ENCODE measurements at places on chromosomes 2 and 18.
A peak's percentile ranks its signal among the peaks of the same experiment; 100 is the strongest.

DNA sequence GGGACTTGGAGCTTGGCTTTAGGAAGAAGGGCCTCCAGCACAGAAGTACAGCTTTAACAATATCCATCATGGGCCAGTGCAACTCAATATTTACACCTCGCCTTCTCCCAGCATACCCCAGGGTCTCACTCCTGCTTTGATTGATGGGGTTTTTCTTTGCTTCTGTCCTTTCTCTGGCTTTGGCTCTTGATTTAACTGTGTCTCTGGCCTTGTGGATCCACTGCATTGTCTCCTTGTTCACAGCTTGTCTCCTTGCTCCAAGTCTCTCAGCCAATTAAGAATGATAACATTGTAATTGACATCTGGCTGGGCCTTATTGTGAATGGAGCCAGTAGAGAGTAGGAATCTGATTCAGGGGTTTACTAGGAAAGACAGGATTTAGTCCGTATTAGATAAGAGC is 1019.5 kb downstream of the TMEM182 start:
- no peak for DNase-seq

DNA sequence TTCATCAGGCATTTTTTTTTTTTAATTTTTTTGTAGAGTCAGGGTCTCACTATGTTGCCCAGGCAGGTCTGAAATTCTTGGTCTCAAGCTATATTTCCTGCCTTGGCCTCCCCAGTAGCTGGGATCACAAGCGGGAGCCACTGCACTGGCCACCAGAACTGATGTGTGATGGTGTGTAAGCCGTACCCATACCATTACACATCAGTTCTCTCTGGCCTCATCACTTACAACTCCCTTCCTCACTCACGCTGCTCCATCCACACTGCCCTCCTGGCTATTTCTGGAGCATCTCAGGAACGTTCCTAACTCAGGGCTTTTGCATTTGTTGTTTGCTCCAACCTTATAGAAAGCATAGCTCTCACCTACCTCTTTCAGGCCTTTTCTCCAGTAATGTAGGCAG is 834.5 kb upstream of the ID2 start:
- no peak for DNase-seq

DNA sequence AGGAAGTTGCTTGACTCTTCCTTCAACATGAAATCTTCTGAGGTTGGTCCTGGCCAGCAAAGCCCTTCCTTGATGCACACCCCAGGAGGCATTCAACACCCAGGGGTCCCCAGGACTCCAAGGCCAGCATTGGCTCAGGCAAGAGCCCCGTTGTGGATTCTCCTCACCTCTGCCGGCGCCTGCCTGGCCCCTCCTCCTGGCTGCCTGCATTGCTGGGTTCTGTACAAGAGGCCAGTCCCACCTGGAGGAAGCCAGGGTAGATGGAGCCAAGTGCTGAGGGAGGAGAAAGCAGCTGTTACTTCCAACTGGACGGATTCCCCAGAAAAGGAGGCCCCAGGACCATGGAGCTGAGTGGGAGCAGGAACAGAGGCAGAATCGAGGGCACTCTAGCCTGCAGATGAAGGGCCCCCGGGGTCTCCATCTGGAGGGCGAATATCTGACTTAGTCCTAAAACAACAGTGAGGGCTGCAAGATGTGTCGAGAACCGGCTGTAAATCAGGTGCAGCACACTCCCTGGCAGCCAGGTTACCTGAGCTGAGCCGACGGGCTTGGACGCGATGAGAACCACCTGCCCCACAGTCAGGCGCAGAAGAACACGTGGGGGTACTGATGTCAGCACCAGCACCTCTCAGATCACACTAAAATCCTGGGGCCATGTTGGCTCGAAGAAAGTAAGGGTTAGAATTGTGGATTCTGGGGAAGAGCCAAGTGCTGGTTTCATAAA is 399.6 kb upstream of the SALL3 start:
- DNase-seq = no peak

GRCh38 chr2:200964498-200964897 is 1.0 kb upstream of the ORC2 start:
- DNase-seq = no peak

- no peak for DNase-seq
Measured at GRCh38 chr18:62739911-62740310, 24.6 kb downstream of the PHLPP1 start.

DNA sequence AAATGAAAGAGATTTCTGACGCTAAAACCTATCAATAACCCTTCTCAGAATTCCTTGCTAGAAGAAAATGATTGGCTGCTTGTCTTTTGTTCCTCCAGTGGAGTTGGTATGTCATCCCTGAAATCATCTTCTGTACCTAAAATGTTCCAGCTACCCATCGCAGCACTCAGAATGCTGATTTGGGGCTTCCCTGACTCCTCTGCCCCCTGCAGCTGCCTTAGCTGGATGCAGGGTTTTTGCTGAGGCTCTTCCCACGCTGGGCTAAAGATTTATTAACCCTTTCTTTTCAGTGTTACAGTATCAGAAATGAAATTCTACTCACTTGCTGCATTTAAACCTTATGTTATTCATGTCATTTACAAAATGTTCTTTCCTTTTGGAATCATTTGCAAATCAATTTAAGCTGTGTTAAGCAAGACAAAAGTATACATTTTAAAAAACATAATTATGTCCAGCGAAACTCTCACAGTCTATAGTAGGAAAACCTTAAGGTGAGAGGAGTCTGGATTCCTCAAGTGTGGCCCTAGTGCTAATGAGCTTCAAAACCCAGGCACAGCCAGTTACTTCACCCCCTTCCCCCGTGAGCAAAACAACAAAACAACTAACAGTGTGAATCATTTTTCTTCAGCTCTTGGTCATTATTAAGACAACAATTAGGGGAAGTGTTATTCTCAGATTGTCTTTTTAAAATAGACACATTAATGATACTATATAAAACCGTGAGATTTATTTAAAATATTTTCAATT is 32.8 kb downstream of the PKP4 start:
- DNase-seq = no peak

DNA sequence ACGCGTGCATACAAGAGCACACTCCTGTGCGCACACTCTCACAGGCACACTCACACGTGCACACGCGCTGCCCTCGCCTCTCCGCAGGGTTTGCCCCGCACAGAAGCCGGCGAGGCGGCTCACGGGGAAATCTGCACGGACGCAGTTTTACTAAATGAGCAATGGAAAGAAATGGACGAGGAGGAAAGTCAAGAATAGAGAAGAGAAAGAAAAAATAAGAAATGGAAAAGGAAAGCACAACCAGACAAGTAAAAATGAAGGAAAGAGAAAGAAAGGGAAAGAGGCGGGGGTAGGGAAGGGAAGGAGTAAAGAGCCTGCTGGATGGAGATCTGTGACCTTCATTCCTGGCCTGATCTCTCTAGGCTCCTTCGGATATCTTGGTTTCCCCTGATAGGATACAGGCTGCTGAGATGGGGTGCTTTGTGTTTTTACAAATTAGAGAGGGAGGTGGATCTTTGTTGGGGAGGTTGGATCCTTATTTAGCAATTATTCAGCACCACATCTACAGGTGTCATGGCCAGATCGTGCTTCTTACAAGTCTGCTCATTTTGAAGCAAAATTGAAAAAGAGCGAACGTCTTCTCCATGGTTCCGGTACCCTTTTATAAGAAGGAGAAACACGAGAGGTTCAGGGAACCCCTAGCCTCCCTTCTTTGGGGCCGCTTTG is 693 bp upstream of the LRP2 start:
- DNase-seq = no peak

- DNase-seq = peak; percentile 48
Measured at GRCh38 chr2:28393114-28393836, 617 bp downstream of the FOSL2 start.

DNA sequence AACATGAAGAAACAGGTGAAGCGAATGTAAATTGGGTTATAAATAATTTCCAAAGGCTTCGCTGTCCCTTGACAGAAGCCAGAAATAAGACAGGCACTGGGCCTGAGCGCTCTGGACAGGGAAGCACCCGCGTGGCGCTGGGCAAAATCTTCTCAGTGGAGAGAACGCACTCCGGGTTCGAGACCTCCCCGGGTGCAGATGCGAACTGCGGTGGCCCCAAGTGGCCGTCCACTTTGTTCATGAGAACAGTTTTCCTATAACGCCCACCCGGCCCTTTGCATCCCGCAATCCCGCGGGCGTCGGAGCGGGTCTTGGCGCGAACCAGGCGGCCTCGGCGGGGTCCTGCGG is 651 bp upstream of the DPYSL5 start:
- DNase-seq = no peak

DNA sequence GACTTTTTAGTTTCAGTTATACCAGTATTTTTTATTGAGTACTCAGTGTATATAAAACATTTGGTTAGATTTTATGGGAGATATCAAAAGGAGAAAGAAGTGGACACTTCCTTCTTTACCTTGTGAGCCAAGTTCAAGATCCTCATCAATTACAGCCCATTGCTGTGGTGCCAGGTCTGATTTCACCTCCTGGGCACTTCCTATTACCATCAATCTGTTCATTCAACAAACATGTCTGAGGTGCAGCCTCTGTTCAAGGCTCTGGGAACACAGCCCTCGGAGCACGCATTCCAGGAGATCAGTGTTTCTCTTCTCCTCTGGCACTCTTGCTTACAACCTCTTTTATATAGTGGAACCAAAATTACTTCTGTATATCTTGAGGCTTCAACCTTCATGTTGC is 171.4 kb upstream of the ALPP start:
- DNase-seq = no peak

- no peak for DNase-seq
Measured at GRCh38 chr2:46252891-46253659, 44.1 kb upstream of the EPAS1 start.

- DNase-seq = no peak
Measured at GRCh38 chr2:161136696-161137324, 23.4 kb upstream of the TANK start.

GRCh38 chr2:180872255-180872654 is 108.2 kb upstream of the UBE2E3 start:
- DNase-seq = no peak

GRCh38 chr2:239257511-239257937 is 143.3 kb downstream of the HDAC4 start:
- no peak for DNase-seq

DNA sequence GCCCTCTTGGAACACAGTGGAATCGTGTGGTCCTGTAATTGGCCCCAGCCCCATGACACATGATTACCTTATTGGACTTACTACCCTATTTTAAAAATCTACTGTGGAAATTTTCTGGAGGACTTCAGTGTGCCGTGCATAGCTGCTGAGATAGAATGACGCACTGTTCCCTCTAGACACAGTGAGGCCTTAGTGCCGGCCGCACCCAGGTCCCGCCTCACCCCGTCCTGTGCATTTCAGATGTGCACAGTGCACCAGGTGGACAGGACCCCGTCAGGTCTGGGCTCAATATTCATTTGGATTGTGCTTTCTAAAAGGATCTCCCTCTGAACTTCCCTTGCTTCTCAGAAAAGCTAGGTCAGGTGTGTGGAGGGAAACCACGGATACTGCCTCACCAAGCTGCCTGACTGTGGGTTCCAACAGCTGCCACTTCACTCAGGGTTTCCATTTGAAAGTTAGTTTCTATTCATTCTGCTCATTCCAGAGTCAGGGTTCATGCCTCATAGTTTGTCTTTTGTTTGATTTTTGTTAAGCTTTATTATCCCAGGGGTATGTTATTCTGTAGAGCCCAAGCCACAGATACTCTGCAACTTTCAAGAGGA is 155.8 kb downstream of the PTGR3 start:
- DNase-seq = no peak

DNA sequence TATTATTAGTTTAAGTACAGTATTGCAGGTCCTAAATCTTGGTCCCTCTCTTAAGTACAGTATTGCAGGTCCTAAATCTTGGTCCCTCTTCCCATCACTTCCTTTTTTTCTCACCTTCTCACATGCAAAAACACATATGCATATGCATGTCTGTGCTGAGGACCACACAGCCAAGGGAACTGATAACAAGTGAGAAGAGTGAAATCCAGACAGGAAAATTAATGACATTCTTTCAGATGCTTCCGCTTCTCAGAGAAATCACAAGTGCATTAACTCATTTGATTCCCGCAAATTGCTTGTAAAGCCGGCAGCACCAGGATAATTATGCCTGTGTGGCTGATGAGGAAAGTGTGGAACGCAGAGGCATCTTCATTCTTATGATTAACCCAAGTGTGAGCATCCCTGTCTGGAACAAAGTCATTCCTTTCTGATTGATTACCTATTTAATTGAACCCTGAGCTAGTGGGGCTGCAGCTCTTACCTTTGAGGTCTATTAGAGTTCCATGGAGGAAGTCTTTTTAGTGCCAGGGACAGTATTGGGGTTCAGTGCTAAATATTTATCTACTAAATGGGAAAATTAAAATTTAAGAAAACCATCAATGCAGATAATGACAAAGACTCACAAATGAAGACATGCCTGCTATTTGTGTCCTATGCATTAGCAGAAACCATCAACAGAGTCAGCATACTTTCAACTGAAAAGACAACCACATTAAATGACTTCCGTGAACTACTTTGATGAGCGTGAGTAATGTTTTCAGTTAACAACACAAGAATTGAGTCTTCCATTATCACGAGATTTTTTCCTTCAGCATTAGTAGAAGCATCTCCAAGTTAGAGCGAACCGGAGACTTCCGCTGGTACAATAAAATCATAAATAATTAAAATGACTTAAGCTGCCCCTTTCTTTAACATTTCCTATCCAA is 220.4 kb upstream of the SLC35G4 start:
- no peak for DNase-seq

DNA sequence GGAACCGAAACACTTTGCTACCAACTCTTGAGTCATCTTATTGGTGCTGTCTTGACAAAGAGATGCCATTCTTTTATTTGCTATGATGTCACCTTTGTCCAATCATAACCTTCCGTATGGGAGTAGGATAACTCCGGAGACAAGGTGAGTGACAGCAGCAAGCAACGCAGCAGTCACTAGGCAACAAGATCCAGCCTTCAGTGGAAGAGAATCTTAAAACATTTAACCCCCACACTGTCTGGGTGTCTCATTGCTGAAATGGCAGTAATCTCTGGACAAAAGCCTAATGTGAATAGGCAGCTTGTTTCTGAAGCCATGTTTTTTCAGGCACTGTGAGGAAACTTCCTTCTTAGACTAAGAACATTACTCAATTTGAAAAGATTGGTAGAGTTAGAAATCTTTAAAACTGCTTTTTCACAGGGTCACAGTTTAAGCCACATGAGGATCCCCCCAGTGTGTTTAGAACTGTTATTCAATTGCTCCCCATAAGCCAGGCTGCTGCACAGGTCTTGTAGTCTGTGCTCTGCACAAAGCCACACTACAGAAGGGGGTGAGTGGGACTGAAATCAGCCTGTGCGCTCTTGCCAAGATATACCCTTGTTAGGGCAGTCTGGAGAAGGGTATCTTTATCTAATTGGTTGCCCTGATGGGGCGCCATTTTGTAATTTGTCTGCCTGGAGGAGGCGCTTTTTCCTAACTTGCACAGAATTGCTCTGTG is 131.5 kb upstream of the STON1 start:
- DNase-seq = no peak

Data from stimulated activated CD4-positive, alpha-beta T cell treated with anti-CD3 and anti-CD28 coated beads, Interleukin-15, amount 100 ng/mL, for 1 hour (primary cell).